ENCODE measurements at places on chromosomes 2 and 18. TPM values are rescaled to one million over a fixed set of nuclear protein-coding genes. Genes with fewer than 3 reads are reported as not detected.

AQP12B gene
- total RNA-seq, result not detected

DNA sequence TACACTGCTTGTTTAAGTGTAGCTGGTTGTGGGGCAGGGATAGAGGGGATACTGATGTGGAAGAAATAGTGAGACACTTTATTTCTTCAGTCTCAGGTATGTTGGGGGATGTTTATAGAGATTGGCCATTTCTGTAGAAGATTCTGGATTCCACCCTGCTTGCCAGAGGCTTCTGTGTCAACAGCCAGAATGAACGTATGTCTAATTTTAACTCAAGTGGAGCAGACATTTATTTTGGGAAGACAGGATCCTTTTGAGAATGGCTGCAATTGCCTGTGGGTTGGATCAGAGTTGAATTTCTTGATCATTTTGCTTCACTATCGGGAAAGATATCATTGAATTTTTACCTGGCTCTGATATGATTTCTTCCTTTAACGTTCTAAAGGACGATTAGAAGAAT lies 465.6 kb upstream of the SLC14A2 start:
- no peak overlapping the region for H3K4me3 ChIP-seq
- H3K27ac ChIP-seq, result no peak overlapping the region
- no peaks in the 10 kb centered on the region for H3K36me3 ChIP-seq
- H3K4me1 ChIP-seq, result no peaks in the 10 kb centered on the region
- DNase-seq, result no peak
- peaks cover 8% of the 10 kb centered on the region for H3K27me3 ChIP-seq

DNA sequence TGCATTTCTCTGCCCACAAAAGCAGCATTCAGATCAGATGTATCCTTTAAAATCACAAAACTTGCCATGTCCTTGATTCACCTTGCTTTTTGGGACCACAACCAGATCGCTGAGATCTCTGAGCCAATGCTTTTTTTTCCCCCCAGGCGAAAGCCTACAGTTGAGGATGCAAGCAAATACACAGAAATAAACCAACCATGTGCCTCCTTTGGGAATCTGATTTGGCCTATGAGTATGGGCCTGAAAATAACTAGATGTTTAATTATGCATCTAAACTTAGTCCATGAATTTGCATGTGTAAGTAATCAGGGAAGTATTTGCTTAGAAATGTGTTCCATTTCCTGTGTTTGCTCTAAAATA lies 49.7 kb upstream of the CDC42EP3 start:
- peaks cover 2% of the 10 kb centered on the region for H3K4me1 ChIP-seq
- peaks cover 7% of the 10 kb centered on the region for H3K36me3 ChIP-seq
- H3K27ac ChIP-seq, result no peak overlapping the region
- DNase-seq, result no peak

PTCD3 gene
- total RNA-seq, result 136 TPM

GRCh38 chr2:62486439-62486765 lies 19.6 kb downstream of the TMEM17 start:
- no peak overlapping the region for H3K4me3 ChIP-seq
- H3K36me3 ChIP-seq, result no peaks in the 10 kb centered on the region
- H3K4me1 ChIP-seq, result no peaks in the 10 kb centered on the region
- DNase-seq, result no peak

DNA sequence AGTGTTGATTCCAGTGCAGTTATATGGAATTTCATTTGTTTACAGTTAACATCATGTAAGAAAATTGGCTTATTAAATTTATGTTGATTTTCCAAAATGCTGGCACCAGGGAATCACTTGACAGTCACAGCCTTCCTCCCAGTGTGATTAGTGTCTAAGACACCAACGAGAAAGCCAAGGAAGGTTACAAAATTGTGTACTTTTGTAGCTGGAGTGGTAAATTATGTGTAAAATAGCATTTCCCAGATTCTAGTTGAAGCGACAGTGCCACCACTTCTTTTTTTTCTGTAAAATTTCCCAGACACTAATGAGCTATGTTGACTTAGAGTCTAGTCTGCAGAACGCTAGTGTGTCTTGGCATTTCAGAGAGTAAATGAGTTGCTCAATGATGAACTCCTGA lies 101.3 kb downstream of the NCK2 start:
- peaks cover 48% of the 10 kb centered on the region for H3K36me3 ChIP-seq
- H3K27ac ChIP-seq, result peak overlapping the region; percentile 12
- no peaks in the 10 kb centered on the region for H3K27me3 ChIP-seq
- H3K4me3 ChIP-seq, result no peak overlapping the region

- no peak overlapping the region for H3K4me3 ChIP-seq
- peaks cover 15% of the 10 kb centered on the region for H3K4me1 ChIP-seq
- H3K27ac ChIP-seq, result no peak overlapping the region
- no peak for DNase-seq
Observed at GRCh38 chr2:69311024-69311416, 76.0 kb downstream of the GFPT1 start.

DNA sequence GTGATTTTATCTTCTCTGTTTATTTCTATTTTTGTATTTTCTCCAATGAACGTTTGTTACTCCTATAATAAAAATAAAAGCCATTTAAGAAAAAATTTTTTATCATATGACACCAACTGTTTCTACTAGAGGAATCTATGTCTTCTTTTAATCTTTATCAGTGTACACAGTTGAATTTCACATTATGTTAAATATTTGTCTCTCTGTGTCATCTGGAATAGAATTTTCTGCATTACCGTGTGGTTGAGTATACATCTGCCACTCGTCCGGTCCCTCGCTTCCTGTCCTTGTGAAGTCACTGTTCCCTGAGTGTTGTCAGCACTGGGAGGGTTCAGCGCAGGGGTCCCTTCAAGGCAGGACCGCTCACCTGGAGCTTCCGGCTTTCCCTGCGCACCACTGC lies 99.2 kb downstream of the LDLRAD4 start:
- peaks cover 25% of the 10 kb centered on the region for H3K4me1 ChIP-seq
- H3K36me3 ChIP-seq, result peaks cover 33% of the 10 kb centered on the region
- no peaks in the 10 kb centered on the region for H3K27me3 ChIP-seq
- DNase-seq, result no peak
- H3K27ac ChIP-seq, result no peak overlapping the region

- H3K36me3 ChIP-seq, result no peaks in the 10 kb centered on the region
- H3K27me3 ChIP-seq, result no peaks in the 10 kb centered on the region
- no peak overlapping the region for H3K4me3 ChIP-seq
- DNase-seq, result no peak
- no peaks in the 10 kb centered on the region for H3K4me1 ChIP-seq
Observed at GRCh38 chr2:121202541-121203310, 82.3 kb downstream of the TFCP2L1 start.

DNA sequence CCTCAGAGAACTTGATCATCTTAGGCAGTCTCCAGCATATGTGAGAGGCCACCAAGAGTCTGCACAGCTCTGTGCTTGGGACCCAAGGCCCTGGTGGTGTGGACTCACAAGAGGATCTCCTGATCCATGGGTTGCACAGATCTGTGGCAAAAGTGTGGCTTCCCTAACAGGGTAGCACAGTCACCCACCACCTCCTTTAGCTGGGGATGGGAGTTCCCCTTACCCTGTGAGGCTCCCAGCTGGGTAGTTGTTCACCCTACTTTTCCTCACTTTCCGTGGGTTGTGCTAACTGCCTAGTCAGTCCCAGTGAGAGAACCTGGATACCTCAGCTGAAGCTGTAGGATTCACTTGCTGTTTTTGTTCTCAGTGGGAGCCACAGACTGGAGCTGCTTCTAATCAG lies 123.7 kb downstream of the FTCDNL1 start:
- no peaks in the 10 kb centered on the region for H3K36me3 ChIP-seq
- H3K27ac ChIP-seq, result no peak overlapping the region
- H3K4me1 ChIP-seq, result no peaks in the 10 kb centered on the region
- no peak for DNase-seq
- no peak overlapping the region for H3K4me3 ChIP-seq

DNA sequence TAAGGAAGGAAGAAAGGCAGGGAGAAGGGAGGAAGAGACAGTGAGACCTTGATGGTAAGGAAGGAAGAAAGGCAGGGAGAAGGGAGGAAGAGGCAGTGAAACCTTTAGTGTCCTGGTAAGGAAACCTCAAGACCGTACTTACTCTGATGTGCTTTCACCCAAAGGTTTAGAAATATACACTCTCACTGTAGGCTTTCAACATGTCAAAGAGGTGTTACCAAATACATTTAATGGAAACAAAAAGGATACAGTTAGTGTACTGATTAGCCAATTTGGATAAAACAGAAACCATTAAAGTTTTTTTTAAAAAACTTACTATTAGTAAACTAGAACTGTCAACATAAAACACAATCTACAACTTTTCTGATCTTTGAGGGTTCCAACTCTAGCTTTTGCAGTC lies 7.1 kb downstream of the FBXO15 start:
- H3K4me1 ChIP-seq, result peaks cover 9% of the 10 kb centered on the region
- DNase-seq, result no peak
- peaks cover 2% of the 10 kb centered on the region for H3K27me3 ChIP-seq
- no peak overlapping the region for H3K4me3 ChIP-seq

DNA sequence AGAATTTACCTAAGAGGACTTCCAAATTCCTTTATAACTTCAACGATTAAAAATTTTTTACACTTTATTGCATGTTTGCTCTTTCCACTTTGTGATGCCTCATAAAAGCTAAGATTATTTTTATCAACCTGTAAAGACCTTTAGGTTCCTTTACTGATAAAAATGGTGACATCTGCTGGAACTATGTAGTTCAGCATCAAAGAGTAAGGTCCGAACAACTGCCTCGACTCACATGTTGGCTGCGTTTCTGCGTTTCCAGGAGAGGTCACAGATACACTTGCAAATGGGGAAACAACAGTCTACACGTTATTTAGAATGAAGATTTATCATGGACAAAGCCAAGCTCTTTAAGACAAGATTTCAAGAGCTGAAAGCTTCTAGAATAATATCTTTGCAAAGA lies 18.8 kb upstream of the TMX3 start:
- DNase-seq, result no peak
- H3K4me3 ChIP-seq, result no peak overlapping the region
- H3K27ac ChIP-seq, result no peak overlapping the region

RFX8 gene
- 2.2 TPM for total RNA-seq

- no peaks in the 10 kb centered on the region for H3K36me3 ChIP-seq
- H3K27ac ChIP-seq, result no peak overlapping the region
- H3K27me3 ChIP-seq, result no peaks in the 10 kb centered on the region
- H3K4me1 ChIP-seq, result no peaks in the 10 kb centered on the region
- DNase-seq, result no peak
- H3K4me3 ChIP-seq, result no peak overlapping the region
Observed at GRCh38 chr2:55163274-55163721, 68.8 kb downstream of the CLHC1 start.

ACTR3 gene
- total RNA-seq, result 599 TPM

MGAT4A gene
- 73.4 TPM for total RNA-seq

DNA sequence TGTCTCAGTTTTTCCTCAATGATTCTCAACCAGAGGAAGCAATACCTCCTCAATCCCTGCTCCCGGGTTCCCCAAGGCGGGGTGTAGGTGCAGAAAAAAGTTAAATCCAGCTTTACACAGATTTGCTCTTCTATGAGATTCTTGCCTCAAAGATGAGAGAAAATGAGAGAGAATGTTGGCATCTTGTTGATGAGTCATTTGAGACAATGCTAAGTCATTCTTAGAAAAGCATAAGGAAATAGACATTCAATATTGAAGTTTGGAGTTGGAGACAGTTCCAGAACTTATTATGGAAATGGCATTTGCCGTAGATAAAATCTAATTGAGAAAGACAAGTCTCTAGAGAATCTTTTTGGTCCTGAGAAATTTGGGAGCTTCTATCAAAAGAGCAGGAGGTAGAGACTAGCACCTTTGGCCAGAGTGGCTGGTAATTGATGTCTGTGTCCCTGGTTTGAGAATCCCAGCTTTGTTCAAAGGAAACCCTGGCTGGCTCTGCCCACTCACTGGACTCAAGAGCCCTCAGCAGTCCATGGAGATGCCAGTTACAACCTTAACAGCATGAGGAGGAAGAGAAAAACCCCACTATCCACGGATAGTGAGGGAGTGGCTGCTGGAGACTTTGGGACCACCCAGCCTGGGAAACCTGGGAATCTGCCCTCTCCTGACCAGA lies 181.2 kb downstream of the FAM124B start:
- DNase-seq, result no peak
- no peak overlapping the region for H3K4me3 ChIP-seq
- H3K36me3 ChIP-seq, result no peaks in the 10 kb centered on the region
- H3K27me3 ChIP-seq, result peaks cover 7% of the 10 kb centered on the region
- no peak overlapping the region for H3K27ac ChIP-seq

DNA sequence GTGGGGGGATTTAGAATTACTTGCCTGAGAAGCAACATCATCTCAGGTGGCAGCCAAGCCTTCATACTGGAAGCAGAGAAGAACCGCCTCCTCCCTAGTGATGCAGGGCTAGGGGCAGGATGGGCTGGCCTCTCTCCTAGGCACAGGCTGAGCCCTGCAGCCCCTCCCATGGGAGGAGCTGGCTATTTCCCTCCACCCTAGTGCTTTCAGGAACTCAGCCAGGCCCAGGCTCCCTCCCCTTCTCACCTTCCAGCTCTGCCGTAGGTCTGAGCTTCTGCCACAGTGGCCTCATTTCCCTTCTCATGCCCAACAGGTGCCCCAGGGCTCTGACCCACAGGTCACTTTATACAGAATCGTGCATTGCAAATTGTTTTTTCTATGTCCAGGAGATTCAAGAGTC lies 31.0 kb downstream of the CENPA start:
- H3K27me3 ChIP-seq, result peaks cover 3% of the 10 kb centered on the region
- H3K36me3 ChIP-seq, result no peaks in the 10 kb centered on the region
- no peak overlapping the region for H3K27ac ChIP-seq
- no peak overlapping the region for H3K4me3 ChIP-seq

MEIS1 gene
- total RNA-seq, result not detected

GRCh38 chr2:221103930-221104329 lies 468.2 kb downstream of the EPHA4 start:
- DNase-seq, result no peak
- H3K4me3 ChIP-seq, result no peak overlapping the region
- peaks cover 2% of the 10 kb centered on the region for H3K4me1 ChIP-seq
- H3K27ac ChIP-seq, result no peak overlapping the region
- no peaks in the 10 kb centered on the region for H3K36me3 ChIP-seq
- H3K27me3 ChIP-seq, result no peaks in the 10 kb centered on the region

- H3K36me3 ChIP-seq, result no peaks in the 10 kb centered on the region
- DNase-seq, result no peak
- no peak overlapping the region for H3K27ac ChIP-seq
- no peak overlapping the region for H3K4me3 ChIP-seq
Observed at GRCh38 chr2:190827720-190828119, 52.9 kb upstream of the GLS start.

DUSP19 gene
- 0.68 TPM for total RNA-seq

- peaks cover 18% of the 10 kb centered on the region for H3K4me1 ChIP-seq
- H3K36me3 ChIP-seq, result peaks cover 11% of the 10 kb centered on the region
- H3K4me3 ChIP-seq, result no peak overlapping the region
- no peak for DNase-seq
- no peaks in the 10 kb centered on the region for H3K27me3 ChIP-seq
- no peak overlapping the region for H3K27ac ChIP-seq
Observed at GRCh38 chr2:239312081-239312511, 88.7 kb downstream of the HDAC4 start.
